ENCODE measurements at places on chromosomes 5 and 9. TPM values are rescaled to one million over a fixed set of nuclear protein-coding genes. Genes with fewer than 3 reads are reported as not detected.
A peak's percentile ranks its signal among the peaks of the same experiment; 100 is the strongest.

GRCh38 chr9:13266167-13266566, 13.3 kb downstream of the MPDZ start:
- no peaks in the 10 kb centered on the region for H3K36me3 ChIP-seq
- H3K4me3 ChIP-seq, result no peak overlapping the region
- H3K4me1 ChIP-seq, result no peaks in the 10 kb centered on the region
- no peak for DNase-seq
- no peaks in the 10 kb centered on the region for H3K27me3 ChIP-seq

DNA sequence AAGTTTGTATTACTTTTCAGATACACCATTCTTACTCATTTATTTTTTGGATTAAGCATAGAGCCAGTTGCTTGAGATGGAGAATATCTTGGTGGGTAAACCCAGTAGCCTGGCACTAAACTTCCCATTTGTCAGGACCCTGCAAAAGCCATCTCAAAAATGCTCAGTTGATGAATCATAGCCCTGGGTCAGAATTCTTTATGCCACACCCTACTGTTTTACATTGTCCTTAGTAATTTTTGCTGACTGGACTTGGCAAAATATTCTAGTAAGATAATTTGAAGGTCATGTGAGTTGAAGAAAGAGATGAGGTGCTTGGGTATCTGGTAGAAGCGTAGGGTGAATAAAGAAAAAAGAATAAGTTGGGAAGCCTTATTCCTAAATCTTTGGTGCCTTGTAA, 50.7 kb downstream of the C7 start:
- H3K4me1 ChIP-seq, result no peaks in the 10 kb centered on the region
- no peak overlapping the region for H3K27ac ChIP-seq
- no peak overlapping the region for H3K4me3 ChIP-seq
- no peaks in the 10 kb centered on the region for H3K27me3 ChIP-seq
- DNase-seq, result no peak

DNA sequence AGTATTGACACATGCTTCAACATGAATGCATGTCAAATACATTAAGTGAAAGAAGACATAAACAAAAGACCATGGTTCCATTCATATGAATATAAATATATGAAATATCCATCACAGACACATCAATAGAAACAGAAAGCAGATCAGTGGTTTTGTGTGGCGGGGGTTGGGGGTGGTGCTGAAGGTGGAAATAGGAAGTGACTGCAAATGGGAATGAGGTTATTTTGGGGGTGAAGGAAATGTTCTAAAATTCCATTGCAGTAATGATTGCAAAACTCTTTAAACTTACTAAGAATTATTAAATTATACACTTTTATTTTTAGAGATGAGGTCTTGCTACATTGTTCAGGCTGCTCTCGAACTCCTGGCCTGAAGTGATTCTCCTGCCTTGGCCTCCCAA, 28.7 kb downstream of the TAF1L start:
- H3K27me3 ChIP-seq, result no peaks in the 10 kb centered on the region
- DNase-seq, result no peak
- no peak overlapping the region for H3K4me3 ChIP-seq
- H3K36me3 ChIP-seq, result no peaks in the 10 kb centered on the region

DNA sequence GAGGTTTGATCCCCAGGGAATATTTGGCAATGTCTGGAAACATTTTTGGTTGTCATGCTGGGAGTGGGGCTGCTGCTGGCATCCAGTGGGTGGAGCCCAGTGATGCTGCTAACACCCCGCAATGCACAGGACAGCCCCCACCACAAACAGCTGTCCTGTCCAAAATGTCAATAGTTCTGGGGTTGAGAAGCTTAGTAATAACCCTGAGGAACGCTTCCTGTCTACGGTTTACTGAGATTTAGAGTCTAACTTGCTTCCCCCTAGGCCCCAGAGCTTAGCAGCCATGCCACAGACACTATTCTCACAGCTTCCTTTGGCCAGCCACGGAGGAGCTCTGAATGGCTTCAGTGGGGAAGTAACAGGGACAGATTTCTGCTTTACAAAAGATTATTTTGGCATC, 66.5 kb downstream of the MSX2 start:
- H3K4me3 ChIP-seq, result no peak overlapping the region
- no peak overlapping the region for H3K27ac ChIP-seq
- no peak for DNase-seq
- no peaks in the 10 kb centered on the region for H3K36me3 ChIP-seq
- H3K4me1 ChIP-seq, result no peaks in the 10 kb centered on the region
- H3K27me3 ChIP-seq, result no peaks in the 10 kb centered on the region

GRCh38 chr5:127924606-127925005, 159.0 kb upstream of the SLC12A2 start:
- no peak overlapping the region for H3K27ac ChIP-seq
- H3K4me3 ChIP-seq, result no peak overlapping the region
- no peaks in the 10 kb centered on the region for H3K36me3 ChIP-seq
- H3K27me3 ChIP-seq, result no peaks in the 10 kb centered on the region

DNA sequence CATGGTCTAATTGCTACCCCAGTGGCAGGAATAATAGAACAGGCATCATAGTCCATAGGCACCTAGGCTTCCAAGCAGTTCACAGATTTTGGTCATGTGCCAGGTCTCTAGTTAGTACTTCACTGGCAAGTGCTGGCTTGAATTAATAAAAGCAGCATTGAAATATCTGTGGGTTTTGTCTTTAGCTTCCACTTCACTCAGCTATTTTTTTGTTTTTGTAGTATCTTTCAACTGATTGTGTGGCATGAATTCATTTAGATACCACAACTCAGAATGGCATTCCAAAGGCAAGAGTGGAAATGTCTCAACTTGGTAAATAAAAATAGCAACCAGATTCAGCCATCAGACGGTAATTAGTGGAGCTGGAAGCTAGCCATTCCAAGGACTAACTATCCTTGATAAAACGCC, 27.9 kb upstream of the ITGA2 start:
- H3K4me3 ChIP-seq, result no peak overlapping the region
- H3K4me1 ChIP-seq, result no peaks in the 10 kb centered on the region
- H3K36me3 ChIP-seq, result no peaks in the 10 kb centered on the region
- no peak for DNase-seq
- H3K27ac ChIP-seq, result no peak overlapping the region

DNA sequence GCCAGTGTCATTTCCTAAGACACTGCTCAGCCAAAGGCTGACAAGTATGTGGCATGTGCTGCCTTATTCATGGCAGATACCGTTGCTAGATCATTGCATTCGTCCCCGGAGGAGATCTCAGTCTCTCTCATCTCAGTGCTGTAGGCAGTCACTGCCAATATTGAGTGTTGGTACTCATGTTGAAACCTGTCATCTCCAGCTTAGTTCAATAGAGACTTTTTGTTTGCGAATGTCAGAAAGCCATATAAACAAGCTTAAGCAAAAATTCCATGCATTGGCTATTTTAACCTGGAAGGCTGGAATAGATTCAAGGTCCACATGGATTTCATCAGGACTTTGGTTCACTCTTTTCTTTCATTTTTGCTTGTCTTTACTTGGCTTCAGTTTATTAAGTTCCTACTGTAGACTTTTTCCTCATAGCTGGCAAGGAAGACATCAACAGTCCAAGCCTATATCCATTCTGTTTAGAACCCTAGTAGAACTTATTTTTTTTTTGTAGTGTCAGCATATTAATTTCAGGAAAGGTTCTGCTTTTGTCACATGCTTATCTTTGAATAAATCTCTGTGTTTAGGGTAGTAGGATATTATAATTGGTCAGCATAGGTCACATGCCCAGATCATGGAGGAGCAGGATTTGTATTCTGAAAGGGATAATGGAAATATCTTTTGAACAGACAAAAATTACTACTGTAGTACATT, 66.8 kb downstream of the FCHO2 start:
- H3K27me3 ChIP-seq, result no peaks in the 10 kb centered on the region
- DNase-seq, result no peak
- peak overlapping the region; percentile 28 for H3K27ac ChIP-seq
- no peak overlapping the region for H3K4me3 ChIP-seq

GRCh38 chr9:129131300-129132145, 20.3 kb downstream of the PTPA start:
- peaks cover 5% of the 10 kb centered on the region for H3K36me3 ChIP-seq
- no peaks in the 10 kb centered on the region for H3K27me3 ChIP-seq
- no peaks in the 10 kb centered on the region for H3K4me1 ChIP-seq
- DNase-seq, result peak; percentile 77

DNA sequence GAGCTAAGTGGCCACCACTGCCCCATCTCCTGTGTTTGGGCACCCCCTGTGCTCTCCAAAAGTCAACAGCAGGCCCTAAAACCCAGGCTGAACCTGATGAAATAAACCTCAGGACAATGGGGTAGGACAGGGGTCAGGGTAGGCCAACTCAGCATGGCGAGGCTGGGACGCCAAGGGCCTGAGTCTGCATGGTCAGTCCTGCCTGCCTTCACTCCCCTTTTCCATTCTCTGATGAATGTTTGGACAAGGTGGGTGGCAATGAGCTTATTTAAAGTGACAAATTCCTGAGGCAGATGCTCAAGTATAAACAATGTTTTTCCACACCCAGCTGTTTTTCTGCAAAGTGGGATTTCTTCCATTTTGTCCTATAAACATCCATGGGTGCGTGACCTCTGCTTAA, 47.2 kb upstream of the CXCL14 start:
- no peaks in the 10 kb centered on the region for H3K27me3 ChIP-seq
- H3K27ac ChIP-seq, result no peak overlapping the region
- no peak overlapping the region for H3K4me3 ChIP-seq

Gene F2RL1
- total RNA-seq, result 2.6 TPM

DNA sequence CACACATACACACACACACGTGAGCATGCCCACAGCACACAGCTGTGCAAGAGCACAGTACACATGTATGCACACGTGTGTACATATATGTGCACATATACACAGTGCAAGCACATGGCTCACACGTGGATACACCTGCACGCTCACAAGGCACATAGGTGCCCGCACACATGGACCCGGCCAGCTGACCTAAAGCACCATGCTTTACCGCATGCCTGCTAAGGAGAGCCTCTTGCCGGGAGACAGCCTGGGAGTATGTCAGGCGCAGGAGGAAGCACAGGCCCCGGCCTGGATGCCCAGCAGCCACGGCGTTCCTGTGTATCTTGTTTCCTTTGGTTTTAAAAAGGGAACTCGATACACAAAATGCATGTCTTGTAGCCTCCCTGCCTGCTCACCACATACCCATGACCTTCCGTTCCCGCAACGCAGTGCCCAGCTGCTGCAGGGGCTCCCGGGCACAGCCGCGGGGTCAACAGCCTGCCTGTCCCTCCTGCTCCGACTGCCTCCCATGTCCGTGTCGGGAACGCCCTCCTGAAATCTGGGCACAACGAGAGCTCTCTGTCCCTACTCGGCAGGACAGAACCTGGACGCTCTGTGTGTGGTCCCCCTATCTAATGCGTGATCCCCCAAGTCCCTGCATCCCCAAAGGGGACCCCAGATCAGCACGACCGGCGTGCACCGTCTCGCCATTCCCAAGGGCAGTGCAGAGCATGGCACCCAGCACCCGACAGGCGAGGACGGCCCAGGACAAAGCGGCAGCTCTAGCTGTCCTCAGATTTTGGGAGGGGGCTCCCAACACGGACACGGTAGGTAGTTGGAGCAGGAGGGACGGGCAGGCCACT, 3.6 kb downstream of the SLC12A7 start:
- no peaks in the 10 kb centered on the region for H3K27me3 ChIP-seq
- DNase-seq, result peak; percentile 84
- H3K4me3 ChIP-seq, result peak overlapping the region; percentile 98
- no peaks in the 10 kb centered on the region for H3K4me1 ChIP-seq
- no peaks in the 10 kb centered on the region for H3K36me3 ChIP-seq

DNA sequence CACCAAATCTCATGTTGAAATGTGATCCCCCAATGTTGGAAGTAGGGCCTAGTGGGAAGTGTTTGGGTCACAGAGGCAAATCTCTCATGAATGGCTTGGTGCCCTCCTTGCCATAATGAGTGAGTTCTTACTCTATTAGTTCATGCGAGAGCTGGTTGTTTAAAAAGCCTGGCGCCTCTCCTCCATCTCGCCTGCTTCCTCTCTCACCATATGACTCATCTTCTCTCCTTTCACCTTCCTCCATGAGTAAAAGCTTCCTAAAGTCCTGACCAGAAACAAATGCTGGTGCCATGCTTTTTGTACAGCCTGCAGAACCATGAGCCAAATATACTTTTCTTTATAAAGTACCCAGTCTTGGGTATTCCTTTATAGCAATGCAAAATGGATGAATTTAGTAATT, 20.9 kb upstream of the ARHGAP26 start:
- DNase-seq, result no peak
- H3K27me3 ChIP-seq, result no peaks in the 10 kb centered on the region
- H3K4me3 ChIP-seq, result no peak overlapping the region
- H3K4me1 ChIP-seq, result no peaks in the 10 kb centered on the region
- no peaks in the 10 kb centered on the region for H3K36me3 ChIP-seq

DNA sequence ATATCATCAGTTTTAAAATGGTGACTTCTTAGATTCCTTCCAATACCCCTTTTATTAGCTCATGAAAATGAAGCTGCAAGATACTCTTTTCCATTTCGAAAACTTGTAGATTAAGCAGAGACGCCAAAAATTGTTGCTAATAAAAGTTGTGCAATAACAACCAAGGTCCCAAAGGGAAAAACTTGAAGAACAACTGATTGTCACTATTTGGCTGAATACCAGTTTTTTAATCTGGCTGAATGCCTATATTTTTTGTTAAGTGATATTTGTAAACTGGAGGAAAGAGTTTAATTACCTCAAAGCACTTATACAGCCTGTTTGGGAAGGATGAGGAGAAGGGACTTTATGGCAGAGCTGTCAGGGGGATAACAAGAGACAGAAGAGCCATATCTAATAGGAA, 14.6 kb downstream of the C5orf58 start:
- no peak overlapping the region for H3K4me3 ChIP-seq
- no peaks in the 10 kb centered on the region for H3K4me1 ChIP-seq
- no peaks in the 10 kb centered on the region for H3K27me3 ChIP-seq
- no peaks in the 10 kb centered on the region for H3K36me3 ChIP-seq

GRCh38 chr9:73558471-73558870, 406.8 kb downstream of the ANXA1 start:
- H3K4me3 ChIP-seq, result no peak overlapping the region
- H3K27ac ChIP-seq, result no peak overlapping the region
- H3K27me3 ChIP-seq, result no peaks in the 10 kb centered on the region
- H3K36me3 ChIP-seq, result no peaks in the 10 kb centered on the region
- H3K4me1 ChIP-seq, result no peaks in the 10 kb centered on the region

Gene FAM163B
- 1.6 TPM for total RNA-seq

DNA sequence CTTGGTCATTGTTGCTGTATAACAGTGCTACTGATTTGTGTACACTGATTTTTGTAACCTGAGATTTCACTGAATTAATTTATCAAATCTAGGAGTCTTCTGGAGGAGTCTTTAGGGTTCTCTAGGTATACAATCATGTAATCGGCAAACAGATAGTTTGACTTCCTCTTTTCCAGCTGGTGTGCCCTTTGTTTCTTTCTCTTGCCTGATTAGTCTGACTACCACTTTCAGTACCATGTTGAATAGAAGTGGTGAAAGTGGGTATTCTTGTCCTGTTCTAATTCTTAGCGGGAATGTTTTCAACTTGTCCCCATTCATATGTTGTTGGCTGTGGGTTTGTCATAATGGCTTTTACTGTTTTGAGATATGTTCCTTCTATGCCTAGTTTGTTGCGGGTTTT, 24.7 kb upstream of the RANBP6 start:
- no peaks in the 10 kb centered on the region for H3K36me3 ChIP-seq
- no peak overlapping the region for H3K4me3 ChIP-seq
- no peaks in the 10 kb centered on the region for H3K27me3 ChIP-seq

All from right lobe of liver (tissue), 6 donors.